ENCODE measurements at places on chromosomes 13 and 19.
A peak's percentile ranks its signal among the peaks of the same experiment; 100 is the strongest.

- no peak for DNase-seq
Observed at GRCh38 chr19:11227195-11227886, 12.1 kb upstream of the ANGPTL8 start.

DNA sequence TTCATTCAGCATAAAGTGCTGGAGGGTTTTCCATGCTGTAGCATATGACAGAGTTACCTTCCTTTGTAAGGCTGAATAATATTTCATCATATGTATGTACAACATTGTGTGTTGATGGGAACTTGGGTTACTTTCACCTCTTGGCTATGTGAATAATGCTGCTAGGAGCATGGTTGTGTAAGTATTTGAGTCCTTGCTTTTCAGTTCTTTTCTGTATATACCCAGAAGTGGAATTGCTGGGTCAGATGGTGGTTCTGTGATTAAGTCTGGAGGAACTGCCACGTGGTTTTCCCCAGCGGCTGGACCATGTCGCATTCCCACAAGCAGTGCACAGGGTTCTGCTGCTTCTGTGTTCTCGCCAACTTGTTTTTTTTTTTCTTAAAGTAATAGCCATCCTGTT is 101.2 kb upstream of the TEX29 start:
- peak; percentile 61 for DNase-seq

DNA sequence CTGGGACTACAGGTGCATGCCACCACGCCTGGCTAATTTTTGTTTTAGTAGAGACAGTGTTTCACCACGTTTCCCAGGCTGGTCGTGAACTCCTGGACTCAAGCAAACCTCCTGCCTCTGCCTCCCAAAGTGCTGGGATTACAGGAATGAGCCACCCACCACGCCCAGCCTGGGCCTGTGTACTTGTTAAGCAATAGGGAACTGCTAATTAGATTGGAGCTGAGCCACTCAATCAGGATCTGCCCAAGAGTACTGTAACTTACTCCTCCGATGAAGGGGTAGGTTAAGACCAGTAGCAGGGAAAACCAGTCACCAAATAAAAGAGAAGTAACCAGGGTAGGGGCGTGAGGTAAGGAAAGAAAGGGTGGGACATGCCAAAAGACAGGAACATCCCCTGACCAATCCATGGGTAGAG is 2.3 kb downstream of the DDX39A start:
- DNase-seq = no peak

- DNase-seq = no peak
Observed at GRCh38 chr19:53422551-53422950, 9.2 kb upstream of the ZNF761 start.

- DNase-seq = no peak
Observed at GRCh38 chr19:34284505-34284904, 30.2 kb downstream of the GARRE1 start.

DNA sequence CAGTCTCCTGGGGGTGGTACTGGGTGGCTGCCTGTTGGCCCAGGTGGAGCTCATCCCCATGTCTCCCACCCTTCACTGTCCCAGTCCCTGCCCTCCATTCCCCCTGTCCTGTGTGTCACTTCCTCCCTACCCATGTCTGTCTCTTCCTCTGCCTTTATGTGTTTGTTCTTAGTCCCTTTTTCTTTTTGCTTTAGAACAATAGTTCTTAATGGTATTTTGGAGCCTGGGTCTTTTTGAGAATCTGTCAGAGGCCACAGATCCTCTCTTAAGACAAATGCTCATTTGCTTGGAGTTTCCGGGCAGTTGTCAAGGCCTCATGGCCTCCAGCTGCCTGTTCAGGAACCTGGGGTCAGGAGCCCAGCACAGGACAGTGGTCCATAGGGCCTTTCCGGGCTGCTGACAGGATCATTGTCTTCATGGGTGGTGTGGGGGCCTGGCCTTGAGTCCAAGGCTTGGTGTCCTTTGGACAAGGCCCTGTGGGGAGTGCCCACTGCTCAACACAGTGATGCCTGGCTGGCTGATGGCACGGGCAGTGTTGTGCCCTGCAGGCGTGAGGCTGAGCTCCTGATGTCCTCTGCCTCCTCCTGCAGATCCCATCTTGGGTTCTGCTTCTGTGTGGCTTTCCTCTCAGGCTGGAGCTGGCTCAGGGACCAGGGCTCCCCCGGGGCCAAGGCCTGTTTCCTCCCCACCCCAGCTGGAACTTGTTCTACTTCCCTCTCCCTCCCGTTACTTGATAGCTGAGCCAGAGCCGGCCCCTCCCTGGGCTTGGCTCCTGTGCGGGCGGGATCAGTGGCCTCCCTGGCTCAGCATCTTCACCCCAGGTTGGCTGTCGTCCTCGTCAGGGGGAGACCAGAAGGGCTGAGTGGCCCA is 3.5 kb downstream of the EGLN2 start:
- peak; percentile 32 for DNase-seq

DNA sequence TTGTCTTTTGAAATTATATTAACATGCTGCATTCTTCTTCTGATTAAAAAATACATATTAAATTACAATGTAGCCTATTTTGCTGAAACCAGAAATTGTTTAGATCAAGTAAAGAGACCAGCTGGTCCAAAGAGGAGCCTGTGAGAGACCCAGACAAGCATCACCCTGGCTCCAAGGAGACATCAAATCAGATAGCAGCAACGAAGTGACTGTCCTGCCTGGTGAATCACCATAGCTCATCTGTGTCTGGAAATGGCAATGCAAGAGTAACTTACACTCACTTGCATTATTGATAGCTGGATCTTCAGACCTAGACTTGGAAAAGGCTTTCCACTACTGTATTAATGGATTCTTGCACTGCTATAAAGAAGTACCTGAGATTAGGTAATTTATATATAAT is 169.1 kb downstream of the KCTD12 start:
- peak; percentile 40 for DNase-seq

DNA sequence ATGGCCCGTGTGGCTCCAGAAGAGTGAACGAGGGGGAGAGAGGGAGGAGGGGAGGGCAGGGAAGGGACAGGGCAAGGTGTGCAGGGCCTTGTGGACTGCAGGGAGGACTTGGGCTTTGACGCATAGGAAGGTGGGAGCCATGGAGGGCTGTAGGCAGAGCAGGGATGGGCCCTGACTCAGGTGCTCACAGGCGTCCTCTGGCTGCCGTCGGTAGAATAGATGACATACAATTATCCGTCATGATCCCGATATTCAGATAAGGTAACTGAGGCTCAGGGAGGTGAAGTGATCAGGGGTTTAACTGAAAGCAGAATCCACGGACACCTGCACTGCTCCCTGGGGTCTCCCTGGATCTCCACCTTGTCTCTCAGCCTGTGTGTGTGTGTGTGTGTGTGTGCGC is 3.4 kb downstream of the C3 start:
- no peak for DNase-seq

- no peak for DNase-seq
Observed at GRCh38 chr13:49058761-49059160, 83.0 kb downstream of the FNDC3A start.

DNA sequence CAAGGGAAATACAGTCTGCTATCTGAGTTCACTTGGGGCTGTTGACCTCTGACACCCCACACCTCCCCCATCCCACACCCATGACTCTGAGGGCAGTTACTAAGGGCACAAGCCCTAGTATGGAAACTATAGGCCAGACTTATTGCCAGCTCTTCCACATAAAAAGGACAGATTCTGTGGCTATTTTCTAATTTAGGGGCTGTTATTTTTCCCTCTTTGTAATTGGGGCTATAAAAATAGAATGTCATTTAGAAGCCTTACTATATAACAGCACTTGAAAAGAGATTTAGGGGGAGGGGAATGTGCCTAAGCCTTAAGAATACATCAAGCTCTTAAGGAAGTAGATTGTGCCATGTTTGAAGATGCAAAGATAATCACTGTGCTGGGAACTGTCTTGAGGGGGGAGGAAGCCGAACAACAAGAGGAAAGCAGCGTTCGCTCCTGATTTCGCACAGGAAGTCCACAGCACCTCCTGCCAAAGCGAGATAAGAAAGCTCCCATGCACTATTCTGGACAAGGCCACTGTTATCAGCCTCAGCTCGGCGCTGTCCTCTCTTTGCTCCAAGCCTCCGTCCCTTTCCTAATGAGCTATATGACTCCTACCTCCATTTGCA is 86.6 kb downstream of the FLT1 start:
- no peak for DNase-seq

DNA sequence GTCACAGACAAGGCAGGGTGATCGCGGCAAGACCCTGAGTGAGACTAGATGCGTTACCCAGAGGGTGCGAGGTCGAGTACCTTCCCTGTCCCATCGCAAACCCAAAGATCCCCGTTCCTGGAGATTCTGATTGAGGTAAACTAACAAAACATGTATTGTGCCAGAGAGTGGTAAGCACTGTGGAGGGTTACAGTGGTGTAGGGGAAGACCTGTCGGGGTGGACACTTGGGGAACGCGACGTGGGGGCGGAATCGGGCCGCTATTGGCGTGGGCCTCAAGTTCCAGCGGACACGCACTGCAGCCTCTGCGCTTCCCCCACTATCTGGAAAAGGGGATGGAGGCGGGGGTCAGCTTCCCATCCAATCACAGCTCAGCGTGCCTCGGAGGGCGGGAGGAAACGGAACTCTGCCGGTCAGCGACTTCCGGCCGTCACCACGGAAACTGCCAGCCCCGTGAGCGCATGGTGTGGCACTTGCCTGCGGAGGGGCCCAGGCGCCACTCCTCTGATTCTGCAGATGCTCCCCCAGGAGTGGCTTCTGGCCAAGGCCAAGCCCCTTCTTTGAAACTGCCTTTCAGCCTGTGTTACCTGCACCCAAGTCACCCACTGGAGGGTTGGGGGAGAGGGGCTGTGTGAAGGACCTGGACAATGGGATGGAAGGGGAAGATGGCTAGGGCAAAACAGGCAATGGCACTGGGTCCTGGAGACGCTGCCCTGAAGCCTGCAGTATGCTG is 1.0 kb upstream of the UBE2M start:
- DNase-seq = peak; percentile 95

DNA sequence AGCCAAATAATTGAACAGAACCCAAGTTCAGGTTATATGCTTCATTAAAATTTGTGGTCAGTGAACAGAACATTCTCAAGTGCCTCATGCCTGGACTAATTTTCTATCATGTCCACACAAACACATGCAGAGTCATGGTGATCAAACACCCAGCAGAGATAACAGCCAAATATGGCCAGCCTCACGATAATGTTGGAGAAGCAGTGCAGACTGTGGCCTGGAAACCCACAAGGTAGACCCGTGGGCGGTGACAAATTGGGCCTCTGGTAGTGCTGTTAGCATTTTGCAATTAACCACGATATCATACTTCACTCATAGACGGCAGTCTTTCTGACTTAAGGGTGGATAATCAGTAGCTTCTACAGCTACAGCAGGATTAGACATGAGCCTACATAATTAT is 35.0 kb upstream of the VWA8 start:
- peak; percentile 57 for DNase-seq

GRCh38 chr13:21676611-21677021 is 5.7 kb downstream of the FGF9 start:
- DNase-seq = peak; percentile 37

GRCh38 chr13:58119804-58120203 is 488.3 kb downstream of the PCDH17 start:
- DNase-seq = no peak

DNA sequence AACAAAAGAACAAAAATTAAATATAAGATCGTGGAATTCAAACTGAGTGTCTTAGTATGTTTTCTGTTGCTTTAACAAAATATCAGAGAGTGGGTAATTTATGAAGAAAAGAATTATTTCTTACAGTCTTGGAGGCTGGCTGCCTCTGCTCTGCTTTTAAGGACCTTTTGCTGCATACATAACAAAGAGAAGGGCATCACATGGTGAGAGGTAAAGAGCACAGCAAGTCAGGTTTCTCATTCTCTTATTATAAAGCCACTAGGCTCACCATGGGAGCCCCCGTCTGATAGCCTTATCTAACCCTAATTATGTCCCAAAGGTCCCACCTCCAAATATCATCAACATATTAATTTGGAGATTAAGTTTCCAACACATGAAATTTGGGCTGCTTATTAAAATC is 231.3 kb downstream of the SLITRK6 start:
- DNase-seq = no peak

DNA sequence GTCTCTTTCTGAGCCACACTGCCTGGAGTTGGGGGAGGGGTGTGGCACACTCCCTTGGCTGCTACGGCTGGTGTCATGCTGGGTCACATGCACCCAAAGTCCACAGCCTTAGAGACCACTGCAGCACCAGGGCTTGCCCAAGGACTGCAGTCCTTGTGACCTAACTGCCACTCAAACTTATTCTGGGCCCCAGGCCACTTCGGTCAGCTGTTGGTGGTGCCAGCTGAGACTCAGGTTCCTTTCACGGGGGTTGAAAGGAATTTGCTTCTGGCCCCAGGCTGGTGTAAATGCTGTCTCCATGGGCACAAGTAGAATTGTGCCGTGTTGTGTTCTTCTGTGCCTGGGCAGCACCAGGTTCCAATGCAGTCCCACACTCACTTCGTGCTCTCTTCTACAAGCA is 9.5 kb upstream of the VN1R1 start:
- DNase-seq = no peak

DNA sequence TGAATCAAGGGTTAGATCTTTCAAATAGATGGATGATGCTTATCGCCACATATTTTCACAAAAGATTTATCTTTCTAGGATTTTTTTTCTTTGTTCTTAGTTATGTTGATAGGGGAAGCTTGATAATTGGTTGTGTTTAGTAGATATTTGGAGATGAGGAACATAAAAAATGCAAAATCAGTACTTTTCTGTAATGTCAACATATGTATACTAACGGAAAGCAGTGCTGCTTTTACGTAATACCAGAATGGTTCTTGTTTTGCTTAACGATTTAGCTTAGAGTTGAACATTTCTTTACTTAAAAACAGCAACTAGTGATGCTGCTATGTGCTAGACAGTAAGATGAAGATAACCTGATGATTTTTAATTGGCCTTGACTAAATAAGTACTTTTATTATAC is 3.0 kb downstream of the ZMYM2 start:
- no peak for DNase-seq

- DNase-seq = no peak
Observed at GRCh38 chr19:45571457-45572220, 13.0 kb downstream of the OPA3 start.

DNA sequence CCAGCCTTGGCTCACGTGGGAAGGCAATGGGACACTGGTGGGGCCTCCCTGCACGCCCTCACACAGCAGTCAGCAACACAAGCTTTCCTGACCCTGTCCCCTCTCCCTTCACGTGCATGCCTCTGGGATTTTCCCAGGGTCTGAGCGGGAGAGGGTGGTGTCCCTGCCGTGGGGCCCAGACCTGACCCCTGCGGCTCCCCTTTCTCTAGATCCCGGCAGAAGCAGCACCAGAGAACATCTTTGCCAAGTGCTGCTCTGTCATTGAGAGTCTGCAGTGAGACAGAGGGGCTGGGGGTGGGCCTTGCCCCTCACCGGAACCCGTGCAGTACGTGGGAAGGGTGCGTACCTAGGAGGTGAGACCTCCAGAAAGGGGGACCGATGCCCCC is 12.6 kb downstream of the KHSRP start:
- no peak for DNase-seq

GRCh38 chr19:29029268-29029958 is 183.5 kb downstream of the UQCRFS1 start:
- DNase-seq = no peak

- no peak for DNase-seq
Observed at GRCh38 chr13:110379905-110380341, 72.8 kb downstream of the COL4A2 start.

- DNase-seq = peak; percentile 55
Observed at GRCh38 chr13:67147342-67148133, 82.6 kb downstream of the PCDH9 start.

GRCh38 chr13:41004875-41005693 is 14.0 kb downstream of the ELF1 start:
- DNase-seq = no peak
